ENCODE measurements at places on chromosomes 2 and 18. TPM values are rescaled to one million over a fixed set of nuclear protein-coding genes. Genes with fewer than 3 reads are reported as not detected.

DNA sequence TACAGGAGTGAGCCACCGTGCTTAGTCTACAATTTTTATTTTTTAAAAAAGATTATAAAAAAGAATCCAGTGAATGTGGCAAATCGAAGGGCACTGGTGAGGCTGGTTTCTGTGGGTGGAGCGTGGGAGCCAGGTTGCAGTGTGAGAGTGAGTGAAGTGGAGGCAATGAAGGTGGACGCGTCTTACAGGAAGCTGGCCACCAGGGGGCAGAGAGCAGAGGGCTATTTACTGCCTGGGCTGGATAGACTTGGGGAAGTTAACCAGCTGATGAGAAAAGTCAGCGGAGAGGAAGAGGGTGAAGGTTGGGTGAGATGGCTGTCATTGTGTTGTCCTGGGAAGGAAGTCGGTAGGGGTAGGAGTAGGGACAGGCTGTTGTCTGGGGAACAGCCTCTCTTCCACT lies 6.8 kb downstream of the SCTR start:
- peak; percentile 36 for DNase-seq

GRCh38 chr18:70454704-70455322 lies 166.0 kb downstream of the SOCS6 start:
- peak; percentile 61 for DNase-seq

GRCh38 chr2:224359569-224359968 lies 42.3 kb downstream of the FAM124B start:
- DNase-seq = no peak

GRCh38 chr2:200399636-200400035 lies 93.1 kb downstream of the SPATS2L start:
- DNase-seq = no peak

- DNase-seq = no peak
Observed at GRCh38 chr2:238286987-238287736, 1.2 kb downstream of the PER2 start.

DNA sequence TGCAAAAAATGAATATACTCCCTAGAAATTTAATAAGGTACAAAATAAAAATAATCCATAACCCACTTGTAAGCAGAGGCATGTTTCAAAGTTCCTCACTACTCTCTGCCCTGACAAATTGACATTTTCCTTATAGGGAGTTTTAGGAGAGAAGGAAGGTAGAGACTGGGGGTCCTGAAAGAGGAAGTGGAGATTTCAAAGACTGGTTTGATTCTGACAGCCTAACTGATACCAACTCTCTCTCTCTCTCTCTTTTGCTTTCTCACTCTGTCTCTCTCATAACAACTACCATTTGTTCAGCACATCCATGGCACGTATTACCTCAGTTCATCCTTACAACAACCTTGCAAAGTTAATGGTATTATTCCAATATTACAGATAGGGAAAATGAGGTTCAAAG lies 18.6 kb downstream of the FZD7 start:
- DNase-seq = no peak

GRCh38 chr18:46439037-46439436 lies 218.0 kb downstream of the LOXHD1 start:
- no peak for DNase-seq

Gene OR6B2
- not detected for polyA plus RNA-seq

Gene CCDC74B
- 1.8 TPM for polyA plus RNA-seq

Gene EGR4
- polyA plus RNA-seq = not detected

DNA sequence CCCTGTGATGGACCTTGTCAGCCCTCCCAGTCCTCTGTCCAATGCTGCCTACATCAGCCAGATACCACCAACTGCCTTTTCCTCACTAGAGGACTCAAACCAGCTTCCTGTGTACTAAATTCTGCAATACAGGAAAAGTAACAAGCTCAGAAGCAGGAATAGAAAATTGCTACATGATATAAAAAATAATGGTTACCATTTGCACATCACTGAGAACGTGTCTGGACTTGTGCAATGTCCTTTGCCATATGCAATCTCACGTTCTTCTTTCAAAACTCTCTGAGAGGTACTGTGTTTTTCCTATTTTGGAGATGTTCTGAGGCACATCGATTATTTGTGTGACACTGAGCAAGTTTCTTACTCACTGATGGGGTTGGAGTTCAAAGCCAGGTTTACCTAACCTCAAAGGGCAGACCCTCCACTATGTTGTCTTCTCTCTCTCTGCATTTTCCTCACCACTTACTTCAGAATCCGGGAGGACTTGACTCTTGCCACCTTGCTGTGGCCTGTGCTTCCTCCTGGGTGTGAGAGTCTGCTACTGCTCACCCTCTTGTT lies 12.1 kb downstream of the UPP2 start:
- DNase-seq = no peak

GRCh38 chr2:5982903-5983265 lies 290.7 kb downstream of the SOX11 start:
- no peak for DNase-seq

GRCh38 chr2:190978389-190979053 lies 35.5 kb downstream of the STAT1 start:
- peak; percentile 88 for DNase-seq

- DNase-seq = no peak
Observed at GRCh38 chr18:55413474-55413873, 174.5 kb downstream of the TCF4 start.

DNA sequence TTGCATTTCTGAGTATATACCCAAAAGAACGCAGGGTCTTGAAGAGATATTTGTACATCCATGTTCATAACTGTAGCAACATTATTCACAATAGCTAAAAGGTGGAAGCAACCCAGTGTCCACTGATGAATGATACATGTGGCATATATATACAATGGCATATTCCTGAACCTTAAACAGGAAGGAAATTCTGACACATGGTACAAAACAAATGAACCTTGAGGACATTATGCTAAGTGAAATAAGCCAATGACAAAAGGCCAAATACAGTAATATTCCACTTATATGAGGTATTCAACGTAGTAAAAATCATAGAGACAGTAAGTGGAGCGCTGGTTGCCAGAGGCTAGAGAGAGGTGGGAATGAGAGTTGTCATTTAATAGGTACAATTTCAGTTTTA lies 8.1 kb downstream of the AAK1 start:
- no peak for DNase-seq

Gene IL36A
- polyA plus RNA-seq = not detected

Gene ANKRD23
- polyA plus RNA-seq = 0.70 TPM

Gene AKAIN1
- not detected for polyA plus RNA-seq

GRCh38 chr18:75229437-75229836 lies 18.8 kb downstream of the TSHZ1 start:
- no peak for DNase-seq

DNA sequence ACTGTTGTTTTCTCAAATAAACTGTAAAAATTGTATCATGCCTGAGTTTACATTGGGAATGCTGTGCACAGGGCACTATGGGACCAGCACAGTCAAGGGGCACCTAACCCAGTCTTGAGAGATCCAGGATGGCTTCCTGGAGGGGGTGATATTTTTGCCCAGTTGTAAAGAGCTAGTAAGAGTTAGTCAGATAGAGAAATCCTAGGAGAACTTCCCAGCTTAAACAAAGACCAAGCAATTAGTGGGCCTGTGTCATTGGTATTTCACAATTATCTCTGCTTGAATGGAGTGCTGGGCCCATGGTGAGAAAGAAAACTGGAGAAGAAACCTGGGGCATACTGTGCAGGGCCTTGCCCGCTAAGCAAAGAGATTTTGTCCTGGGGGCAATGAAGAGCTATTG lies 12.2 kb downstream of the XDH start:
- no peak for DNase-seq

DNA sequence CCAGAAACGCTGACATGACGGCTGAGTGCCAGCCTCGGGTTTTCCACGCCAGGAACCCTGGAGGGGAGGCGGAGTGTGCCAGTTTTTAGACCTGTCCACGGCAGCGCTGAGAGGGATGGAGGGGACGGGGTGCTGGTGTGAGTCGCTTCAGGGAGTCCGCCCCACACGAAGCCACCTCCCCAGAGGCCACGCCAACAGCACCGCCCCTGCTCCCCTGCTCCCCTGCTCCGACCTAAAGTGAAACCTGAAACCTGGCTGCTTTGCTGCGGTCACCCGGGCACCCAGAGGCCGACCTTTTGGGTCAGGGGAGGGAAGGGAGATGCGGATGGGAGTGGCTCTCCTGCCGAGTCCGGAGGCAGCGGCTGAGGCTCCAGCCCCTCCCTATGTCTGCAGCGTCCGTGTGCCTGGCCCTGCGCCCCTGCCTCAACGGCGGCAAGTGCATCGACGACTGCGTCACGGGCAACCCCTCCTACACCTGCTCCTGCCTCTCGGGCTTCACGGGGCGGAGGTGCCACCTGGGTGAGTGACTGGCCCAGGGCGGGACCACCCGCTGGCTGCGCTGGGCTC lies 38.1 kb downstream of the SNED1 start:
- peak; percentile 32 for DNase-seq

GRCh38 chr2:223635080-223635479 lies 32.9 kb upstream of the SCG2 start:
- DNase-seq = peak; percentile 12

DNA sequence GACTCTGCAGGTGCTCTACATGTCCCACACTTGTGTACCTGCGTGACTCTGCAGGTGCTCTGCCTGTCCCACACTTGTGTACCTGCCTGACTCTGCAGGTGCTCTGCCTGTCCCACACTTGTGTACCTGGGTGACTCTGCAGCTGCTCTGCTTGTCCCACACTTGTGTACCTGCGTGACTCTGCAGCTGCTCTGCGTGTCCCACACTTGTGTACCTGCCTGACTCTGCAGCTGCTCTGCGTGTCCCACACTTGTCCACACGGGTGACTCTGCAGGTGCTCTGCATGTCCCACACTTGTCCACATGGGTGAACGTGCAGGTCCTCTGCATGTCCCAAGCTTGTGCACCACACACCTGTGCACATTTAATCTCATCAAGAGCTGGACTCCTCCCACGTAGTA lies 576.7 kb upstream of the SALL3 start:
- no peak for DNase-seq

DNA sequence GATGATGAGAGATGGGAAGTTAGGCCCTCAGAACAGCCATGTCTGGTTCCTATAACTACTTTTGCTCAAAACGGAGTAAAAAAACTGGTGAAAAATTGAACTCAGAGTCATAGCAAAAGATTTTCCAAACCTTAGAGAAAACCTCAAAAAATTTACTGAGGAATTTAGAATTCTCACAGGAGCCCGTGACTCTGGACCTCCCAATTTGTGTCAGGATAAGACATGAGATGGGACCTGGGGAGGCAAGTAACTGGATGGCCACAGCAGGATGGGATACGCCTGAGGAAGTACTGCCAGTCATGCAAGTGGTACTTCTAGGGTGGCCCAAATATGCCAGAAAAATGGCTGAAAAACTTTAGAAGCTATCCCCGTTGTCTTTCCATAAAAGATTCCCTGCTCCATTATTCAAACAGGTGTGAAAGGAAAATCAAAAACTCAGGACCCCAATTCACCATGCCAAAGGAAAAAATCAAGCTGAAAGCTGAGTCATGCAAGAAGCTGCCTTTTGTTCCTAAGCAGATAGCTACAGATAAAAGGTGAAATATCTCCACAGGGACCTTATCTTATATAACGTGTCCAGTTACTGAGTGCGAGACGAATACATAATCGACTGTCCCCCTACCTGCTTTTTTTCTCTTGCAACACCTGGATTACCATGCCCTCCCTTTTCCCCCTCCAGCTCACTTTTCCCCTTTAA lies 34.1 kb upstream of the LIPG start:
- no peak for DNase-seq

DNA sequence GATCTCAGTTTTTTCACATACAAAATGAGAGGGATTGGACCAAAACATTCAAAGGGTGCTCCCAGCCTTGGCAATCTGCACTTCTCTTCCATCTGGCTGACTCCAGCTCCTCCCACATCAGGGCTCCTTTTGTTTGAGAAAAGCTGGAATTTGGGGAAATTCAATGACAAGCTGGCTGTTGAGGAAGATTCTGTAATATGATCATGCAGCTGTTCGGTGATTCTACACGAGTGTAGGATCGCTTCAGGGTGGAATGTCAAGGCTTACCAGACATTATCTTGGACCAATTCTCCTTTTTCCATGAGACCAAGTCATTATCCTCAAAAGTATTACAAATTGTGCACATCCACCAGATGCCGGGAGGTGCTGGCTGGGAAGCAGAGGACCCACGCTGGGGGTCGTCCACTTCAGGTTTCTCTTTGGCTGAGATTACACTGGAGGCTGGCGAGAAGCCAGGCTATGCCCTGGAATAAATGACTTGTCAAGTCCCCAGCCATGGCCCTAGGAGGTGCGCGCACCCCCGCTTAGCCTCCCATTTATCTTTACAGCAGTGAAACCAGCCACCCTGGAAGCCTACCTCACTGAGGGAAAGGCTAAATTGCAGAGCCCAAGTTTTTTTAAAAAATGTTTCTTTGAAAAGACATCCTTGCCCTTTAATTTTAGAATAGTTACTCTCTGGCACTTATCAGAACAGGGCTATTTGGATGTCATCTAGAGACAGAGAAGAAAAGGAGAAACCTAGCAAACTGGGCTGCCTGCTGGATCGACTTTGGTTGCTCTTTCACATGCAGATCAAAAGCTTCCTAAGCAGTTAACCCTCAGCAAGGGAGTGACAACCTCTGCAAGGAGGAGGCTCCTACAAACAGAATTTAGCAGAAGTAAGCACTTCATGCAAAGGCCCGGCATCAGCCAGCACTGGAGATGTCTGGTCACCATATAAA lies 42.5 kb upstream of the LCLAT1 start:
- DNase-seq = peak; percentile 73

DNA sequence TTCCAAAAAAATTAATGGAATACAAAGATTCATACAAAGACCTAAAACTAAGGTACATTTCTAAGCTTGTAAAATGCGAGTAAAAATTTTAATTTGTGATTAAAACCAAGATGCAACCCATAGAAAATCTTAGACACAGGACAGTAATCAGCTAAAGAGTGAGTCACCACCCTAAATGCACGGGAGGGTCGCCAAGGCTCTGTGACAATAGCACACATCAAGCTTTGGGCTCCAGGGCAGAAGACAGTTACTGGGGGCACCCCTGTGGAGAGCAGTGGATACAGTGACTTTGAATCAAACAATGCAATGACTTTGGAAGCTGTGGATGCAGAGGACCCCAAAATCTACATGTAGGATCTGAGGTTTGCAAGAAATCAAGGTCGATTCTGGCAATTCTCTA lies 7.5 kb downstream of the FLACC1 start:
- DNase-seq = no peak

- DNase-seq = peak; percentile 65
Observed at GRCh38 chr2:237818066-237818473, 19.5 kb downstream of the RBM44 start.

Gene ARHGEF33
- polyA plus RNA-seq = 0.52 TPM
